ENCODE measurements at places on chromosomes 5 and 9.
A peak's percentile ranks its signal among the peaks of the same experiment; 100 is the strongest.

- DNase-seq: no peak
These were observed 13.8 kb upstream of the NKD2 start for GRCh38 chr5:994821-995220.

DNA sequence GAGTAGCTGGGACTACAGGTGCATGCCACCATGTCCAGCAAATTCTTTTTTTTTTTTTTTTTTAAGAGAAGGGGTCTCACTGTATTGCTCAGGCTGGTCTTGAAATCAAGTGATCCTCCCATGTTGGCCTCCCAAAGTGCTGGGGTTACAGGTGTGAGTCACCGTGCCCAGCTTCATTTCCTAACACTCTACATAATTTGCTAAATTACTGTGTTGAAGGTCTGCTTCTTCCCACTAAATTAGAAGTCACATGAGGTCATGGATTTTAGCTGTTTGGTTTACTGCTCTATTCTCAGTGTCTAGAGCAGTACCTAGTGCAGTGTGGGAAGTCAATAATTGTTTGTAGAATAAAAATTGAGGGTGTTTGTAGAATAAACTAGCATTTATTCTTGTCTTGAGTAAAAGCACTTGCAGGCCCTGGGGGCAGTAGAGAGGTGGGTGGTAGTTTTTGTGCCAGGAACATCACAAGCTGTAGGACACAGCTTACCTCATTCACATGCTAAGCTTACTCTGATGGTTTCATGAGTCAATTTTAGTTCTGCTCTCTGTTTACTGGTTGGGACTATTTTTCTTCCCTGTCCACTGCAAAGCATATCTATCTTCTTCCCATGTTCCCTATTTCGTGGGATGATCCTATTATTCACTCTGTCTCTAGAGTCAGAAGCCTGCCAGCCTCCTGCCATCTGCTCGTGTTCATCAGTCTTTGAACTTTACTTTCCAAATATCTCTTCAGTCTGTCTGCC is 7.0 kb downstream of the TEX48 start:
- DNase-seq: peak; percentile 50

- DNase-seq: peak; percentile 26
These were observed 179.4 kb downstream of the SNX18 start for GRCh38 chr5:54696931-54697330.

DNA sequence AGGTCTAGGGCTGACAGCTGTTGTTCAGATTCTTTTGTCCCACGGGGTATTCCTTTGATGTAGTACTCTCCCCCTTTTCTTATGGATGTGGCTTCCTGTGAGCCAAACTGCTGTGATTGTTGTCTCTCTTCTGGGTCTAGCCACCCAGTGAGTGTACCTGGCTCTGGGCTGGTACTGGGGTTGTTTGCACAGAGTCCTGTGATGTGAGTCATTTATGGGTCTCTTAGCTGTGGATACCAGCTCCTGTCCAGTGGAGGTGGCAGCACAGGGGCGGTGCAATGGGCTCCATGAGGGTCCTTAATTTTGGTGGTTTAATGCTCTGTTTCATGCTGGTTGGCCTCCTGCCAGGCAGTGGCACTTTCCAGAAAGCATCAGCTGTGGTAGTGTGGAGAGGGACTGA is 161.3 kb downstream of the CAVIN4 start:
- DNase-seq: no peak

DNA sequence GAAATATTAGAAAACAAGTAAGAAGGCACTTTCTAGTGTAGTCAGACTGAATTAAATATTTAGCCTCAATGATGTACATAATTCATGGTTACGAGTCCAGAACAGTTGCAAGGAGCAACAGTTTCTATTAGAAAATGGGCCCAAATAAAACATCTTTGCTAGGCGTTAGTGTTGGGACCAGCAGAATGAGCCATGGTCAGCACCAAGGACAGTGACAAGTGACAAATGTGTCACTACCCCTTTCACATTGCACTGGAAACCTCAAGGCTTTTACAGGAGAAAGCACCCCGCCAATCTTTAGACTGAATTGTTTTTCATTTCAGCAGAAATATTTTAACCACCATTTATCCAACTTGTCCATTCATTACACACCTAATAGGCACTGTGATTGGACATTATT is 301.3 kb upstream of the ADCY2 start:
- no peak for DNase-seq

- DNase-seq: no peak
These were observed 313.1 kb upstream of the PIK3R1 start for GRCh38 chr5:67902497-67902830.

DNA sequence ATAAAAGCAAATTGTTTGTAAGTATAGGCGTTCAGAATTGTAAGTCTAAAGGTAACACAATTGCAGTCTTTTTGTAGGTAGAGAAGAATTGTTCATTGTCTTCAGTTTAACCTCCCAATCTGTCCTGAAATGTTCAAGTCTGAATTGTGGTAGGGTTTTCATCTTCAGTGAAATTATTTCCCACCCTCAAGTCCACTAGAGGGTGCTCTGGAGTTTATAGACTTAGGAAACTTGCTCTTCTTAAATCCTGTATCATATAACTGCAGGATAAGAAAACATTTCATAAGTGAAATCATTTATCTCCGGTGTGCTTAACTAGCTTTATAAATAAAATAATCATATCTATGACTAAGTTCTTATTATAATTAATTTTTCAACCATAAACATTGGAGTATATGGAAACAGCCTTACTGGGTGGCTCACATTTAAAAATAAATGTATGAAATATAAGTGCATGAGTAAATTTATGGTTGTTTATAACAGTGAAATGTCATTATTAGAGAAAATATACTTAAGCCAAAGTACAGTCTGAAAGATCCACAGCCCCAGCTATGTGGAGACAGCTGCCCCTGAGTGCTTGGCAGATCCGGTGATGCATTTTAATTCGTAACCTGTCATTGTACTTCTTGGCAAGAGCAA is 182.4 kb upstream of the OTULINL start:
- peak; percentile 60 for DNase-seq

DNA sequence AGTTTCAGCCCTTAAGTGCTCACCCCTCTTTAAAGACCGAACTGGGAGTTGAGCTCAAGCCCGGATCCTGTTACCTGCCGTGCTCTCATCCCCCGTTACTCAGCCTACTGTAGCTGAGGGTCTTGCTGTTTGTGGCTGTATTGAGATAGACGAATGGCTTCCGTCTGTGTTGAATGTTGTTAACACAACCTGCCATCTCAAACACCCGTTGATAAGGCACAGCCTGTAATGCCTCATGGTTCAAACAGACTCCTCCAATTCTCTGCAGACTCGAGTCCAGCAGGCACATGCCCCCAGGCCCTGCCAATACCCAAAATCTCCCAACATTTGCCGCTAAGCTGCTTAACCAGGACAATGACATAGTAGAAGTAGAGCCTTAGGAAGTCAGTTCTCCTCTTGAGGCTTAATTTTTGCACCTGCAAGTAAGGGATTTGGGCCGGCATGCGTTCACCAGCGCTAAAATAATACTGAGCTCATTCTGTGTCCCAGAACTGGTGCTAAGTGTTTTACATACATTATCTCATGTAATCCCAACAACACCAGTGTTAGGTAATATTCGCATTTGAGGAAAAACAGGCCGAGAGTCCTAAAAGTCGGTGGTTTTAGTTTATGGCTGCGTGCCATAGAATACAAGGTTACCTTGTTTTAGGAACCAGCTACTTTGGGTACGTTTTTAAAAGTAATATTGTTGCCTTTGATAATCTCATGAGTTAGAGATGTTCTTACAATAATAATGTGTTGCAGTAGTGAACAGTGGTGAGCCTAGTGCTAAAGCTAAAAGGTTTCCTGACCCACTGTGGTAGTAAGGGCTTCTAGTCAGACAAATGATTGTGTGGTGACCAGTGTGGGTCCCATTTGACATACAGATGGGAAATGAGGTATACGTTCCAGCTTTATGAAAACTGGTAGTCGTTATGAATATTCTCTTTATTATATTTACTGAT is 1.5 kb upstream of the RFX3 start:
- peak; percentile 53 for DNase-seq

DNA sequence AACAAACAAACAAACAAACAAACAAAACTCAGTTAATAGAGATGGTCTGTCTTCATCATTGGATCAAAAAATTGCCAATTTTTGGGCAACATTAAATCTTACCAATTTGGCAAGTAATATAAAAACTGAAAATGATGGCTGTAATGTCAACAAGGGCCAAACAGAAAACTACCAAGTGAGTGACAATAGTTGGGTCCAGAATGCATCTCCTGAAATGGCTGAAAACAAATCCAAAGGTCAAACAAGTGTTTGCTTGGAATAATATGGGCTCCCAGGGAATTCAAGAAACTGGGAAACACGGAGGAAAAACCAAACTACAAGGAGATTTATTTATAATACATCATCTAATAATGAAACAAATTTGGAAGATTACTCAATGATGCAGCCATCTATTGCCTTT is 25.1 kb downstream of the BAAT start:
- no peak for DNase-seq

GRCh38 chr9:92507496-92507895 is 25.2 kb upstream of the ASPN start:
- no peak for DNase-seq

DNA sequence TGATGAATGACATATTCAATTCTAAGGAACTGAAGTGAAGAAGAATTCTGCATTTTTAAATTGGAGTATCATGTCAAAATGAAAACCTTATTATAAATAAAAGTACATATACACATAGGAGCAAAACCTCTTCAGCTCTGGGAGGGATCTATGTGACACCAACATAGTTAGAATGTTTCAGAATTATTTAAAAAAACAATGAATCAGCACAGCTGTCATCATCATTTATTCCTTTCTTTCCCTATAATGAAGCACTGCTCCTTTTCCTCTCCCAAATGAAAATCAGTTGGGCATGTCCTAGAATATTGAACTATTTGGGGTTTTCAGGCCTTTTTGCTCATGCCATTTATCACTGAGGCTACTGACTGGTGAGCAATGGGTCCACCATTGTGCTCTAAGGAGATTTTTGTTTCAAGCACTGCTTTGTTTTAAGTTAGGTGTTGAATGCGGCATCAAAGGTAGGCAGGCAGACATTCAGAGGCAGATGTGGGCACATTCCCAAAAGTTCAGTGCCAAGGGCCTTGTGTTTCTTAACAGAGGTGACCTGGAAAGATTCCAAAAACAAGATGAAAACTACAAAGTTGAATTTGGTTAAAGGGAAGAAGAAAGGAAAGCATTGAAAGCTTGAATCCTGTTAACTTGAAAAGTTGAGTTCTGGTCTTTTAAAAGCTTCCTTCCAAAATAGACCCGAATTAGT is 126.4 kb upstream of the ADAMTSL1 start:
- no peak for DNase-seq

All from suppressor macrophage treated with lipopolysaccharide for 1 hour (primary cell).